ENCODE measurements at places on chromosomes 13 and 19.
A peak's percentile ranks its signal among the peaks of the same experiment; 100 is the strongest.

GRCh38 chr13:64471916-64472315, 2758.2 kb downstream of the PCDH9 start:
- no peak for DNase-seq

GRCh38 chr19:17948931-17949930, 16.4 kb downstream of the CCDC124 start:
- DNase-seq: peak; percentile 94

DNA sequence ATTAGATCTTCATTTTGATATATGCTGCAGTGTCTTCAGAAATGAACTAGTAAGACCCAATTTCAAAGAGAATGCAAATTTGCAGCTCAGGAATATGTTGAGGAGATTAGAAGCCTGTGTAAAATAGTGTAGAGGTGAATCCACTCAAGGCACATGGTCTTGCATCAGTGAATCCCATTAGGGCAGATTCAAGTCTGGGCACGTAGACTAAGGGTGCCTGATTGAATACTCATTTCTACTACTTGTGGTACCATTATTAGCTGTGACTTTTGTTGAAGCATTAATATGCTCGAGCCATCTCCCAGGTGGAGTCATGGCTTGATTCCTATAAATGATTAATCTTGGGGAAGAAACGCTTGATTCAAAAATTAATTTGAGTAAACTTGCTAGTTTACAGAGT, 129.4 kb downstream of the AKAP11 start:
- no peak for DNase-seq

- no peak for DNase-seq
These were observed 3.4 kb downstream of the PALM3 start for GRCh38 chr19:14058182-14059092.

GRCh38 chr19:47687906-47688305, 25.3 kb upstream of the EHD2 start:
- no peak for DNase-seq

- DNase-seq: no peak
These were observed 26.2 kb downstream of the CCNE1 start for GRCh38 chr19:29837996-29838395.

DNA sequence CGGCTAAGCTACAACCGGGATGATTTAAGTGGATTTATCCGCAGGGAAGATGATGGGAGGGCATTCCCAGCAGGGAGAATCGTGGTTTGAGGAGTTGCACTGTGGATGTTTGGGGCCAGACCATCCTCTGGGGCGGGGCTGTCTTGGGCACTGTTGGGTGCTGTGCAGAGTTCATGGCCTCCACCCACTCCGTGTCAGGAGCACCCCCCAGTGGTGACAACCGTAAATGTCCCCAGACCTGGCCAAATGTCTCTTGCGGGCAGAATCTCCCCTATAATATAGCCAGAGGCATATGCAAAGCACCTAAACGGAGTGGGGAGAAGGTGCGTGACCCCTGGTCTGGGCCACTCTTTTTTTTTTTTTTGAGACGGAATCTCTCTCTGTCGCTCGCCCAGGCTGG, 40.2 kb downstream of the SMIM24 start:
- peak; percentile 78 for DNase-seq
